ENCODE measurements at places on chromosomes 2 and 18.

GRCh38 chr2:104982111-104982510 lies 55.8 kb upstream of the MRPS9 start:
- no peak for DNase-seq

DNA sequence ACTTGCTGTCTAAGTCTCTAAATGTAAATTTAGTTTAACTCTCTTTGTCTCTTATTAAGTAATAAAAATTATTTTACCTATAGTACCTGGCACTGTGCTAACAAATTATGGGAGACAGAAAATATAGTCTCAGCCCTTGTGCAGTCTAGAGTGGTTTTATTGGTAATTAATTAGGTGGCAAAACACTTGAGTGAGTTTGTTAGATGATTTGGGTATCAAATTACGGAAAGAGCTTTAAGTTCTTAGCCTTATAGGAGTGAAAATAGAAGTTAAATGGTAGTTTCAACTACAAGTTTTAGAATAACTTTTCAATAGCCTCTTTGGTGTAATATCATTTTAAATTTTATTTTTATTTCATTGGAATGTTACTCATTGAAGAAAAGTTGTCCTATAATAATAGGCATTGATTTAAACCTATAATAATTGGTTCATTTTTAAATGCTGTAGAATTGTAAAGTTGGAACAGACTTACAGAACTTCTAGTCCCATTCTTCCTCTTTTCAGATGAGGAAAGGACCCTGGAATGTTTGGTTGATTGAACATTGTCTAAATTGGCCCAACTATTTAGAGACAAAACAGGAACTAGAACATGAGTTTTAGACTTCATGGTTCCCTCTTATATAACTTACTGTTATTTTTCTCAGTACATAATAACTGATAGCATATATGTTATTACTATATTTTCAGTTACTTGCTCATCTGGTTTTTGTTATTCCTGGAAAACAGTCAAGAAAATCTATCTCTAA lies 10.2 kb upstream of the HTR2B start:
- DNase-seq, result no peak

DNA sequence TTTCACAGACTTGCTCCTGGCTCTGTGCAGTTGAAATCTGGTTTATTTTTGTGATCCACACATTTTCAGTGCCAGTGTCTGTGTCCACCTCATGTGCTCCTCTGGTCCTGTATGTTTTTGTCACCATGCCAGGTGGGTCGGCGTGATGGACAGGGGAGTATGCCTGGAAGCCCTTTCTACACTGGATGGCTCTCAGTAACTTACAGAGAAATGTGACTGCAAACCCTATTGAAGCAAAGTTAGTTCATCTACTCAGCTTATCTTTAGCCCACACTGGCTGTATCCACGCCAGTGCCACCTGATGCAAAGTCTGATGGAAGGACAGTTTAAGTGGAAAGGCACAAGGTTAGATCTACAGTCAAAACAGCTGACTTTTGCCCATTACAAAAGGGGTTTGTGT lies 4.3 kb downstream of the IMPA2 start:
- no peak for DNase-seq

DNA sequence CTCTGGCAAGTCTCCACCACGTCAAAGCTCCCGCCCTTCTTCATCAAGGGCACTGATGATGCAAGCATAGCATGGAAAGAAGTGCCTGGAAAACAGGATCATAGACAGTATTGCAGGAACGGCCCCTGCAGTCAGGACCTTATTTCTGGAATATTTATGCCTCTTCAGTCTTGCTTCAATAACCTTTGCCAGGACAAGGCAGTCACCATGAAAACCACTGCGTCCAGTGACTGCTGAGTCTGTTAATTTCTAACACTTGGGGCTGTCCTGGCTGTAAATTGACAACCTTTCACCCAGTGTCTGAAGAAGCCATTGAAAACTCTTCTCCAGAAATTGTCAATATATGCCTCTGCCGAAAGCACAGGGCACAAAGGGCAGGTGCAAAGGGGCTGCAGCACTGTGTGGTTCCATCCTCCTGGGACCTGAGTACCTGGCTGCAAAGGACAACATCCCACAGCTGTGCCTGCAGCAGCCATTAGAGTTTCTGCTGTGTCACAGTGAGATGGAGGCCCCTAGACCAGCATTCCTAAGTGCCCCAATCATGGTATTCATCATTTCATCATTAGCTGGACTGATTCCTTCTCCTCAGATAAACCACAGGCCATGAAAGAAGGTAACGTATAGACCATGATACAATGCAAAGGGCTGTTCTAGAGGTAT lies 819.6 kb downstream of the RNF144A start:
- no peak for DNase-seq

GRCh38 chr2:179096090-179096489 lies 46.2 kb upstream of the CCDC141 start:
- no peak for DNase-seq

GRCh38 chr2:223523551-223524001 lies 78.6 kb downstream of the SCG2 start:
- DNase-seq, result no peak

GRCh38 chr2:132901661-132902060 lies 231.7 kb upstream of the LYPD1 start:
- no peak for DNase-seq

DNA sequence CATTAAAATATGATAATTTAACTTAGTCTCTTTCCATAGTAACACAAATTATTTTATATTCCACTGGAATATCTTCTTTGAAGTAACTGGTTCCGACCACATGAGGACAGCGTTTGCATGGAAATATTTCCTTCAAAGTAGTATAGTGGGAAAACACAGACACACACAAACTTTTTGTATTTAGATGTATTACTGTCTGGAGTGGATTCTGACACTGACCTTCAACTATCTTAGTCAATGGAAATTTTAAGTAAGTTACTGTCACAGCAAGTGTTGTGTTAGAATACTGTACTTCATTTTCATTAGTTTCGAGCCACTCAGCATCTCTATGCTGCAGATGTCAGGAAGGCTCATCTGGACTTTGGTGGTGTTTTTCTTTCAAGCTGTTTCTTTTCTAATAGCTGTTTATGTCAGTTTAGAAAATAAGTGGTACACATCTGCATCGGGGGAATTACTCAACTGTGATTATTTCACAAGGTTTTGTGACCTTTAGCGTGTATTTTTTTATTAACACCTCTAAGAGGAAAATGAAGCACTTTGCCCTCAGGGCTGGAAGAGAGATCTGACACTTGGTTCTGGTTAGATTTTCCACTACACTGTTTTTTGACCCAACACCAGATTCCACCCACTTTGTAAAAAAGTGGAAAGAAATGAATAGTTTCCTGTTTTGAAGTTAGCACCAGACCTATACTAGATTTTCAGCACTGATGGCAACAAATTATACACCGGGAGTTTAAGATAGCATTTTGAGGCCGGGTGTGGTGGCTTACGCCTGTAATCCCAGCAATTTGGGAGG lies 18.9 kb upstream of the THOC1 start:
- peak; percentile 8 for DNase-seq

DNA sequence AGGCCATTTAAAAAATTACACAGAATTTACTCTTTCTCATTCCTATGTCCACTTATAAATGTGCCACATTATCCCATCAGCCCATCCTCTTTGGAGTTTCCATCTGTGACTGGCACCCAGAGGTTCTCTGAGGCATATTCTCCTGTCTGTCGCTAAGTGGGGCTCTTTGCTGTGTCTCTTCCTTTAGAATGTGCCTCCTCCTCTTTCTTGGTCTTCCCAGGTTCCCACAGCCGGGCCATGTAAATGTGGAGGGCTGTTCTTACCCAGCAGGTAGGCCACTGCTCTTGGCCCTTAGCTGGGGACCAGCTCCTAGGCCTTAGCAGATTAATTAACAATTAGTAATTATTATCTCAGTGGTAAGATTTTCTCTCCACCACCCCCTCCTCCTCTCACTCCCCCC lies 167.0 kb downstream of the INSIG2 start:
- DNase-seq, result no peak

DNA sequence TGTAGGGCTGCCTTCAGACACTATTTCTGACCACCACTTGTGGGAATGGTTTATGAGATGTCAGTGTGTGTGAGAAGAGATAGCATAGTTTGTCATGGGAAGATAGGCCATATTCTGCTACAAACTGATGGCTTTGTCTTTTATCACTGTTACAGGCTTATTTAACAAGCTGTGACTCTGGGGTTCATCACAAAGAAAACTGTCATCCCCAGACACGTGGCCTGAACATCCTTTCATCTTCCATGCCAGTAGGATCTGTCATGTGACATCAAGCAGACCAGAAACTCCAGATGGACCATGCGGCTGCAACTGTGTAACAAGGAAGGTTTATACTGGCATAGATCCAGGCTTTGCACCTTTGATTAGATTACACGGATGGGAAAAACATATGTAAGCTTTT lies 128.6 kb upstream of the KCNH7 start:
- DNase-seq, result no peak

DNA sequence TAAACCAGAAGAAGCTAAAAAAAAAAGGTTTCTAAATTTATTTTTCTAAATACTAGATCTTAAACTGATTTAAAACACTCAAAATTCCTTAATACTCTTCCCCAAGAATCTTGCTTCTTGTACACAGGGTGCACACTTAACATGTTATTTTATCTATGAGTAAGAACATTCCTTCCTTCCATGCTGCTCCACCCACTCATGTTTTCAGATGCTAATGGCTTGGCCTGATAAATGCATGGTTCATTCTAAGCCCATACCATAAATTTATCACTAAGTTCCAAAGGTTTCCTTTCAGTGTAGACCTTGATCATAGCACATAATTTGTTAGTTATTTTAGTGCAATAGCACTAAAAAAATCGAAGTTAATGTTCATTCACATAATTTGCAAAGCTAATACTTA lies 8.1 kb downstream of the FBXO48 start:
- no peak for DNase-seq

- DNase-seq, result peak; percentile 27
These were observed 181.2 kb upstream of the FSHR start for GRCh38 chr2:49335546-49335945.

- no peak for DNase-seq
These were observed 59.8 kb downstream of the NDUFA10 start for GRCh38 chr2:239965318-239965717.

GRCh38 chr18:74082742-74083556 lies 64.7 kb downstream of the FBXO15 start:
- no peak for DNase-seq

- DNase-seq, result no peak
These were observed 414.2 kb downstream of the ZNF521 start for GRCh38 chr18:24937639-24938275.

DNA sequence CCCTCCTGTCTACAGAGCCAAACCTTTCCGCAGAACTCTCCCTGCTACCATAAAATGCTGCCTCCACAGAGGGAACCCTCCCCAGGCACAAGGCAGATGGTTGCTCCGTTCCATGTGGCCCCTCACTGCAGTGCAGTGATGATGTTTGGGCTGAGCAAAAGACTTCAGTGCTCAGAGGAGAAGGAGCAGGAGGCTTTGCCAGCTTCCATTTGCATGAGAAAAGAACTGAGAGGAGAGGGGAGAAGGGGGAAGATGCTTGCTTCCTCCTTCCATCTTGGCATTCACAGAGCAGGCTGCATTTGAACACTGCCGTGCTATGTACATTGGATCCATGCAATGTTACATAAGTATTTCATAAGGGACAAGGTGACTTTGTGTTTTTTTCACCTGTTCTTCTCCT lies 46.6 kb upstream of the TMEM200C start:
- DNase-seq, result no peak

- peak; percentile 25 for DNase-seq
These were observed 48.3 kb downstream of the THUMPD2 start for GRCh38 chr2:39730685-39731302.

GRCh38 chr2:150339282-150339681 lies 148.2 kb downstream of the RND3 start:
- no peak for DNase-seq

- peak; percentile 12 for DNase-seq
These were observed 4.2 kb upstream of the SP100 start for GRCh38 chr2:230411570-230412370.

DNA sequence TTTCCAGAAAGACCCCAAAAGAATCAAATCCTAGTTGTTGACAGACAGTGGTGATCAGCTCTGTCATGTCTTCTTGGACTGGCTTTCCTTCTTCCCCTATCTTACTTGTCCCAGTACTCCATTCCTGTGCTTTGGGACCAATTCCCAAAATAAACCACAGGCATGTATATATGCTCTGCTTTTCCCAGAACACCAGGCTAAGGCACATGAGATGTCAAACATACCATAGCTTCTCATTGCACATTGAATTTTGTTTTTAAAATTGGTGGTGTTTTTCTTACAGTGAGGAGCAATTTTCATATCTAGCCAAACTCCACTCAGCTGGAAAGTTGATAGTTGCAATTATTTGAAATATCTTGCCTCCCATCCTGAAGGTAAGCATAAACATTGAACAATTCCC lies 88.9 kb upstream of the RGPD4 start:
- no peak for DNase-seq

DNA sequence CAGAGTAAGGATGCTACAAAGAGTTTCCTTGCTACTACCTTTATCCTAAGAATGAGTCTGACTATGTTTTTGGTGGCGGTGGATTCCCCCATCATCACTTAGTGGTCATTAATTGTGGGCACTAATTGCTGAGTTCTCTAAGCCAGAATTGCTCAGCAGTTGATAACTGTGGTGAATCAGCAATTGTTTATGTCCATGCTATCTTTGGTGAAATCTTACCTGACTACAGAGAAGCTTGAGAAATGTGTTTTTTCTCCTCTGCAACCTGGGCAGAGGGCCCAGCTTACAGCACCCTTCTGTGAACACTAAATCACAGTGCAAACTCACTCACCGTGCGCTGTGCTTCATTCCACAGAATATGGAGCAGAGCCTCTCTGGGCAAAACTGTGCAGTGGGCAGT lies 683.6 kb downstream of the CNTNAP5 start:
- no peak for DNase-seq

DNA sequence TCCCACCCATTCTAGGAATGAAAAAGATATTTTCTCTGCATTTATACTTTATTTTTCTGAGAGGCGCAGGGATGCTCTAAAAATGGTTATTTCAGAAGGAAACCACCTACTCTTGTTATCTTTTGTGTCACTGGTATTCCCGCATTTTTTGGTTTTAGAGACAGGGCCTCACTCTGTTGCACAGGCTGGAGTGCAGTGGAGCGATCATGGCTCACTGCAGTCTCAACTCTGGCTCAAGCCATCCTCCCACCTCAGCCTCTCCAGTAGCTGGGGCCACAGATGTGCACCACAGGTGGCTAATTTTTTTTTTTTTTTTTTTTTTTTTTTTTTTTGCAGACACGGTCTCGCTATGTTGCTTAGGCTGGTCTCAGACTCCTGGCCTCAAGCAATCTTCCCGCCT lies 135.9 kb downstream of the NCK2 start:
- DNase-seq, result no peak
